ENCODE measurements at places on chromosomes 4 and X.

- DNase-seq: no peak
These were observed 160.8 kb downstream of the MGST2 start for GRCh38 chr4:139826426-139826825.

- no peak for DNase-seq
These were observed 13.5 kb downstream of the KDM5C start for GRCh38 chrX:53211391-53211978.

GRCh38 chrX:119917877-119918276 lies 22.2 kb downstream of the AKAP14 start:
- DNase-seq: no peak

DNA sequence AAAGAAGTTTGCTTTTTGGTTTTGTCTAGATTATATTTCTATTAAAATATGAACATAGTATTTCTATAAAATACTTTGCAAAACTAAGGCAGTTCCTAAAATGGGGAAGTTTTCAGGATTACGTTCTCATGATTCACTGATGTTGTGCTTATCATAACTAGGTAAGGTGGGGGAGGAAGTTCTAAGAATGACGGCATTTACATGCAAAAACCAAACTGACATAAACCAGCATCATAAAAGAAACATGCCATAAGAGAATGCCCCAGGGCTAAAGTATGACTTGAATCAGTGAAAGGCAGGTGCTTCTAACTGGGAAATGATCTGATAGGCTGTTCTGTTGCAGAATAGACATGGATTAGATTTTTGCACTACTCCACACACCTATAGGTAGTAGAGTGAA lies 204.7 kb upstream of the JADE1 start:
- no peak for DNase-seq

DNA sequence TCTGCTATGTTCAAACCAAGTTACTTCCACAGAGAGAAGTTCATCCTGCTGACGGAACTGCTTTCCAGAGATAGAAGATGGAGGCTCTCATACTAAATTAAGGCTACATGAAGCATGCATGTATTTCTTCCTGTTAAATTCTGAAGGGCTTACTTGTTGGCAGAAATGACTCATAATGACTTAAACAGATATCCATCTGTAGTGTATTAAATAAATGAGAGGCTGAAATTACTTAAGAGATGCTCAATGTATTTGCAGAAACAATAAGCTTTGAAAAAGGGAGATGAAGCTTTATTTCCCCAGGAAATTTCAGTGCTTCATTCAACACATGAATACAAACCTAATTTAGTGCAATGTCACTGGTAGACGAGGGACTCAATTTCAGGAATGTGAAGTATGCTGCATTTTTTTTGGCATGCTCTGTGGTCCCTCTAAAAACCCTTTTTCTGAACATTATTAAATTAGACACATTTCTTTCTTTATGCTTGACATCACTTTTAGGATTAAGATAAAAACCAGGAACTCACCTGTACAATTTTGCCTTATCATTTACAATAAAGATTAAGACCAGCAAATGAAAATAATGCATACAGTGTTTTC lies 759.1 kb upstream of the POU3F4 start:
- no peak for DNase-seq

- DNase-seq: no peak
These were observed 181.9 kb downstream of the SPRY1 start for GRCh38 chr4:123578276-123579029.

- DNase-seq: no peak
These were observed 227.0 kb downstream of the NR3C2 start for GRCh38 chr4:148215202-148215601.

DNA sequence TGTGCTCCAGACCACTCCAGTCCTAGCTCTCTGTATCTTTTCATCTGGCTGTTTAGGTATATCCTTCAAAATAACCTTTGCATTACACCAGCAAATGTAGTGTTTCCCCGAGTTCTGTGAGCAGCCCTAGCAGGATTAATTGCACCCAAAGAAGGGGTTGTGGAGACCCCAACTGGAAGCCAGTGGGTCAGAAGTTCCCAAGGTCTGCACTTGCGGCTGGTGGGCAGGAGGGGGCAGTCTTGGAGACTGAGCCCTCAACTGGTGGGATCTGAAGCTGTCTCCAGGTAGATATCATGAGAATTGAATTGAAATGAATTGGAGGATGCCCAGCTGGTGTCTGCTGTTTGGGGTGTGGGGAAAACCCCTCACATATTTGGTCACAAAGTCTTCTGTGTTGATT lies 1485.3 kb upstream of the TENM3 start:
- DNase-seq: no peak

- DNase-seq: no peak
These were observed 18.6 kb upstream of the ZIC3 start for GRCh38 chrX:137547291-137547690.

DNA sequence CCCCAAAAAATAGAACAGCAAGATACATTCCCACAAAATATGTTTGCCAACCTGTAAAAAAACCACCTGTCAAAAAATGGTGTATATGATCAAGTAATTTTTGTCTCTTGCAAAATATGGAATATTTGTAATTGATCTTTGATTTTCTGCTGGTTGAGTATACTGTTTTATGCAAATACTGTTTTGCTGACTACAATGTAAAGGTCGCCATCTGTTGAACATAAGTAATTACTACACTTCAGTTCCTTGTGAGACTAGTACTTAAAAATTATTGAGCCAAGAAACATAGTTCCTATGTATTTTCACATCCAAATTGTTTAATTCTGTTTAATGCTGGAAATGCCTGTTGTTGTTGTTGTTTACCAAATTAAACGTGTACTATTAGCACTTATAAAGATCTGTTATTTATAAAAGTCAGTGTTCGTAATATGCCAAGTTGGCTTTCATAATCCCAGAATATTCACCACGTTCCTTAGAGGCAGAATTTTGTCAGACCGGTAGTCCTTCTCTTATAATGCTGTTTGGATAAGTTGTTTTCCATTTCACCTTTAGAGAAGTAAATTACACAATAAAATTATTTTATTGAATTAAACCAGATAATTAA lies 144.2 kb downstream of the PDLIM5 start:
- no peak for DNase-seq

GRCh38 chrX:108795240-108795639 lies 58.9 kb upstream of the IRS4 start:
- DNase-seq: no peak

DNA sequence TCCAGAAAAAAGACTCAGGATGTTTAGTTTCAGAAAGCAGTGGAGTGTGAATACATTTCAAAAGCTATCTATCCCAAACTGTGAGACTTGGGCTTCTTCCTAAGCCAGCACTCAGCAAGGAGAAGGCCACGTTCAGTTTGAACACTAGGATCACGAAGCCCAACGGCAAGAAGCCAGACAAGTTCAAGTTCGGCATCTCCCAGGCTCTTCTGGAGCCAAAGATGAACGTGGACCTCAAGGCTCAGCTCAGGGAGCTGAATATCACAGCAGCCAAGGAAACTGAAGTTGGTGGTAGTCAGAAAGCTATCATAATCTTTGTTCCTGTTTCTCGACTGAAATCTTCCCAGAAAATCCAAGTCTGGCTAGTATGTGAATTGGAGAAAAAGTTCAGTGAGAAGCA lies 7.6 kb downstream of the PLAC1 start:
- no peak for DNase-seq

DNA sequence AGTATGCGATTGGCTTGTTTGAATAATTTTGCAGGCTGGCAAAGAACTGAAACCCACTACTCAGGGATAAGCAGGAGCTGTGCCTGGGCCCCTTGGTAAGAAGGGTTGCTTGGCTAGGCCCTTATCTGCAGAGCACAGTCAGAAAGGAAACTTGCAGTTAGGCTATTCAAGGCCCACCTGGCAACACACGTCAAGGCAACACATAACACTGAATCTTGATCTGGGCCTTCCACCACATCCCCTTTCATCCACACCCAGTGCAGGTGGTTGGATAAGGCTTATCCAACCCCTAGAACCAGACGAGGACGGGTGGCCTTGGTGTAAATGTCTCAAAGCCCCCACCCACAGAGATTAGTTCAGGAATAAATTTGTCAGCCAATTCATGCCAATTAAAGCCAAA lies 72.8 kb upstream of the NEIL3 start:
- no peak for DNase-seq

DNA sequence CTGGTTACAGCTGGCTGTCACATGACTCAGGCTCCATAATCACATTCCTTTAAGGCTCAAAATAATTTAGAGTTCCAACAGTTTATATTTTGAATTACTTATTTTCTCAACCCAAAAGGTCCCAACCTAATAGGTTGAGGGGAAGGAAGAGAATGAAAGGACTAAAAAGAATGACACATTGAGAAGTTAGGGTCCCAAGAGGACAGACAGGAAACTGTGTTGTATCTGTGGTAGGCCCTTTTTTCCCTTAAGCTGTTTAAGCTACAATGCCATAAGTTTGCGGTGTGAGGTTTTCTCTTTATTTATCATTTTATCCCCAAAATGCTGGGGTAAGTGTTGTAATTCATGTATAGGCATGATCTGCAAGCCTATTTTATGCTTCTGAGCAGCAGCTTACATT lies 290.2 kb downstream of the ZNF674 start:
- DNase-seq: no peak

- DNase-seq: no peak
These were observed 23.3 kb downstream of the SHROOM3 start for GRCh38 chr4:76458297-76458696.

DNA sequence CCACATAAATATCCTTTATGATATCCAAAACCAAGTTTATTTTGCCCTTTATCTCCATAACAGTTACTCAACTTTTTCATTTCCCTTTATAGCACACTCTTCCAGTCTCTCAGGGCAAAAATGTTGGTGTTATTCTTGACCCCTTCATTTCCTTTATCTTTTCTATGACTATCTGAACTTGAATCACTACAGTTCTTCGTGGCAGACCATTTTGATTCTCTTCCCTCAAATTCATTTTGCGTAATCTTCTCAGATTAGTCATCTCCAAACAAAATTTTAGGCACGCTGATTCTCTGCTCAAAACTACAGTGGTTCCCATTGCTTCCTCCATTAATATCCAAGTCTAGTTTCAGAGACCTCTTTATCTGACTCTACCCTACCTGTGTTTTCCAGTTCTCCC lies 26.1 kb downstream of the RUFY3 start:
- no peak for DNase-seq

DNA sequence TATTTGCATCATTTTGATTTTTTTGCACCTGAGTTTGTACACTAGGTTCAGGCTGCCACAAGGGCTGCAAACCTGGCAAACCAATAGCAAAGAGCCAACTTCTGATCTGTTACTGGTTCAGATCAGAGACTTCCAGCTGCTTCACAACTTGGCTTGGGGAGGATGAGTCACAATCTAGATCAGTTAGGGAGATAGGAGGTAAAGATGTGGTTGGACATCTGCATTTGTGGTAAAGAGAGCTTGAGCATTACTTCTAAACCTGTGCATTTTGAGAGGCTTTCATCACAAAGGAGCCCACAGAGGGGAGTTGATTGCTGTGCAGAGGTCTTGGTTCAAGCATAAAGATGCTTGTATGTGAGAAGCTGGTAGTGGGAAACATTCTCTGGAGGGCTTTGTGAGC lies 34.5 kb downstream of the LINC00632 start:
- DNase-seq: no peak

DNA sequence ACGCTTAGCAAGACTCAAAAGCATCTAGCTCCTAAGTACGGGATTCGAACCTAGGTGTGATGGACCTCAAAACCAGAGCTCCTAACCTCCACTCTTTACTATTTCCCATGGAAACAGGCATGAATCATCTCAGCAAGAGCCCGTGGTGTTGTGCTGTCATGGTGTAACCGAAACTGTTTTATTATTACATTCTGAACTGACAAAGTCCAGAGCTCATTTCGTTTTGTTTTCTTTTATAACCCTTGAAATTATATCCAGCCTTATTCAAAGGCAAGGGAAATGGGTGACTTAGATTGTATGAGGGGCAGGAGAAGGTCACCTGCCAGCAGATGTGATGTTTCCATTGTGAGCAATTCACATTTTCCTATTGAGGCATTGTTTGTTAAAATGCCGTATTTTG lies 301.1 kb downstream of the FRMPD4 start:
- DNase-seq: no peak

DNA sequence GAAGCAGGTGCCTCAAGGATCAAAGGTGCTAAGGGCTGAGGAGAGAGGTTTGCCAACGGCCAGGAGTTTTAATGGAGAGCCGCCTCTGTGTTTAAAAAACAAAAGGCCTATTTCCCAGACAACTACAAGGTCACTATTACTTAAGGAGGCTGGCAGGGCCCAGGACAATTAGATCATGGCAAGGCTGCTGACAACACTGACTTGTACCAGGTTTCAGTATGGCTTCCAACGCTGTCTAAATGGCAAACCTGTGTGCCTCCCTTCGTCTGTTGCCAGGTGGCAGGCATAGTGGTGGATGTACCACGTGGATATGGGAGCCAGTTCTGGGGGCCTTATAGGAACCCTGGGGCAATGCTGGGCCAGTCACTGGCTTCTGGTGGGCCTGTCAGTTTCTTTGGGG lies 41.0 kb downstream of the NSG1 start:
- DNase-seq: no peak

DNA sequence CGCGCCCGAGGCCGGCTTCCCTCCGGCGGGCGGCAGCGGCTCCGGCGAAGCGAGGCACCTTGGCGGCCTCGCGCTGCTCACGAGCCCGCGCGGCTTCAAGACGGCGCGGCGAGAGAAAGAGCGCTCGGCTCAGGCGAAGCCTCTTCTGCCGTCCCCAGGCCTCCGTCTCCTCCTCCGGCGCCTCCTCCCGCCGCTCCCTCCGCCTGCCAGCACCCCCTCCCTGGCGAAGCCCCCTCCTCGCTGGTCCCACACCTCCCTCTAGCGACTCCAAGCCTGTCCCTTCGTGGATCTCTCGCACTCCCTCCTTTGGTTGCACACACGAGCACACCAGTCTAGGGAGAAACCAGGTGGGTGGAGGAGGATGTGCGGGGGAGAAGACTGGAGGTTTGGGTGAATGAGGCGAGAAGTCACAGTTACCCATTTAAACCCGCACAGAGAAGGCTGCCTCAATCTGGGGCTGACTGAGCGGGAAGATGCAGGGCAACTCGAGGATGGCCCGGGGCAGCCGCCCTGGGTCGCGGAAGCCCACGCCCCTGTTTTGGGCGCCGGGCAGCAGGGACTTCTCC lies at the start of gene CAMK2D:
TSS of gene CAMK2D (minus strand) at position 119 of the 566 bp plus-strand sequence. CDS start 670 bp downstream, outside the sequence.
- DNase-seq: peak; percentile 73

GRCh38 chr4:41632481-41633073 lies 94.6 kb downstream of the LIMCH1 start:
- DNase-seq: no peak

GRCh38 chrX:111098874-111099273 lies 2.9 kb downstream of the PAK3 start:
- DNase-seq: peak; percentile 7

- DNase-seq: no peak
These were observed 511 bp downstream of the GABRB1 start for GRCh38 chr4:47031751-47032404.
